ENCODE measurements at places on chromosomes 7 and 10.

DNA sequence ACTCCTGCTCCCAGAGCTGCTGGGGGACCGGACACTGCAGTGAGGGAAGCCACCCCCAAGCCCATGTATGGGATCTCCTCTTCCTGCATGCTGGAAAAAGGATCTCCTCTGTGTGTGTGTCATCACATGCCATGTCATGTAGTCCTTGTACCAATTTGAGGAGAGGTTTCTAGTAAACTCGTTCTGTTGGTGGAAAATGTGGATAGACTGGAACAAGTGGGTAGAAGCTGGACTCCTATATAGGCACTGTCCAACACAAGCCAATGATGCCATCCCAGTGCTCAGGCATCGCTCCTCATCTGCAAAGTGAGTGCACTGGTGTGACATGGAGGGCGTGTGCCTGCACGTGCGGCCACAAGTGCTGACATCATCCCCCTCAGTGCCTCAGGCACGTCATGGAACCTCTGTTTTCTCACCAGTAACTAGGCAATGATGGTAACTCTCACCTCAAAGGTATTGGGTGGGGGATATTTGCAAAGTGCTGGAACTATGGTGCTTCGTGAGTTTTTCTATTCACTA, 19.3 kb downstream of the MYO1G start:
- DNase-seq: no peak

DNA sequence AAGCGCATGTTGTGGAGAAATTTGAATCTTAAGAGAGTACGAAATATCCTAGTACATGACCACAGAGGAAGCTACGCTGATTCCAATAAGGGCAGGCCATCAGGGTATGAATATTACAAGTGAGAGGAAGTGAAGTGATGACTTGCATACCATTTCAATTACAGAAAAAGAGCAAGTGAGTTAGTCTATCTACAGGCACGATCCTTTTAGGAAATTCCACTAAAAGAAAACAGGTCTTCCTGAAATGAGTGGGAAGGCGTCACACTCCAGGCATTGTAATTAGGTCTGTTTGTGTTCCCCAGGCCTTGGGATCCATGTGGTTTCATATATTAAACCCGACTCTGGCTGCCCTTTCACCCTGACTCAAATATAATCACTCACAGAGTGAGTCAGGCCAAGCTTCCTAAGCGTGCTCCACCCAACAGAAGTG, 152.5 kb downstream of the SEMA3A start:
- no peak for DNase-seq

- DNase-seq: no peak
These were observed 7.3 kb downstream of the ELMO1 start for GRCh38 chr7:37441386-37441760.

DNA sequence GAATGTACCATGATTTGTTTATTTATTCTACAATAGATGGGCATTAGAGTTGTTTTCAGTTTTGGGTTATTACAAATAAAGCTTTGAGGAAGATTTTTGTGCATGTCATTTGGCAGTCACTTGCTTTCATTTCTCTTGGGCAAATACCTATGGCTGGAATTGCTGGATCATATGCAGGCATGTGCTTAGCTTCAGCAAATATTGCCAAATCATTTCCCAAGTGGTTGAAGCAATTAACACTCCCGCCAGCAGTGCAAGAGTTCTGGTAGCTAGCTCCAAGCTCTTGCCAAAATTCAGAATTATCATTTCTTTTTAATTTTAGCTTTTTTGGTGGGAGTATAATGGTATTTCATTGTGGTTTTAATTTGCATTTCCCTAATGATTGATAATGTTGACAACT, 32.9 kb upstream of the PCBD1 start:
- DNase-seq: no peak

DNA sequence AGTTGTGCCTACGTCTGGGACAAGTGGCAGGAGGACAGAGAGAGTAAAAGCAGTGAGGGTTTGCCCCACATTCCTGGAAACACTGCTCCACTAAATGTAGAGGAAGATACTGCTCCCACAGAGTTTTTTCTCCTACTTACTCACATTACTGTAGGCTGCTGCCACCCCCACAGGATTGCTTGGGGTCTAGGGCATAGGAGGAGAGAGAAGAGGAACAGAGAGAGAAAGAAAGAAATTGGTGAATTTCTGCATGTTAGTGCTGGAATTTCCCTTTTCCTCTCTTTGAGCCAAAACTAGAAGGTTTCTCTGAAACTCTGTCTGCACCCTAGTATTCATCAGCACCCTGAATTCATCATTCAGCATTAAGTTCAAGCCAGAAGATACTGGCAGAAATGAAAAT, 397.9 kb downstream of the INHBA start:
- no peak for DNase-seq

- DNase-seq: no peak
These were observed 156.3 kb upstream of the PRSS58 start for GRCh38 chr7:142414135-142414534.

- no peak for DNase-seq
These were observed 43.6 kb upstream of the CARD11 start for GRCh38 chr7:3087243-3087755.

GRCh38 chr10:1569208-1569607, 168.1 kb downstream of the ADARB2 start:
- DNase-seq: no peak

DNA sequence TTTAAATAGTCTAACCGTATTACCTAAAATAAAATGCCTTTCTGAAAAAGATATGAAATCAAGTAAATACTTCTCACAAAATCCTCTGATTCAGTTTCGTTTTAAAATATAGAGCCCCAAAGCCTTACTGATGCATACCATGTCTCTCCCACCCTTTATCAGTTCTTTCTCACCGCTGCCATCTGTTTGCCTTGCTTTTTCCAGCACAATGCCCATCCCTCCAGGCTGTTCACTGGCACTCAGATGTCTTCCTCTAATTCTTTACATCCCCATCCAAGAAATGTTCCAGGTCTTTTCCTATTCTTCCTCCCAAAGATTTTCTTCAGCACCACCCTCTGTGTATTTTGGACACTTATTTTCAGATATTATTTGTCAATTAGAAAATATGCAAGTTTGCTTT, 116.5 kb upstream of the LRRN3 start:
- DNase-seq: no peak

DNA sequence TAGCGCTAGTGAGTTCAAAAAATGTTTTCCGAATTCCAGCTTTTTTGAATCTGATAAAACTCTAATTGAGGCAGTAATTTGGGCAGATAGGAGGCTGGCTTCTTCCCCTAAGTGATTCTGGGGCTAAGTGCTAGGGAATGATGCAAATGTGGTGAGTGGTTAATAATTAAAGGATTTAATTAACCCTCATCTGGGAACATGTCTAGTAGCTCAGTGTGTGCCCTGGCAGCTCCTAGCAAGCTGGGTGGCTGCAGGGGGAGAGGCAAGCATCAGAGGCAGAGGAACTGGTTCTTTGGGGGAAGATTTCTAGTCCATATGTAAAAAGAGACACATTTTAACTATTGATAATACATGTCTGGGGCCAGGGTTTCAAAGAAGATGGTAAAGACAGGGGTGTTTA, 354.5 kb downstream of the WDR11 start:
- no peak for DNase-seq

GRCh38 chr7:124655990-124656389, 109.6 kb downstream of the GPR37 start:
- no peak for DNase-seq

- no peak for DNase-seq
These were observed 129.4 kb downstream of the RGS10 start for GRCh38 chr10:119413093-119413453.

GRCh38 chr7:157900011-157900410, 563.2 kb downstream of the DNAJB6 start:
- no peak for DNase-seq

DNA sequence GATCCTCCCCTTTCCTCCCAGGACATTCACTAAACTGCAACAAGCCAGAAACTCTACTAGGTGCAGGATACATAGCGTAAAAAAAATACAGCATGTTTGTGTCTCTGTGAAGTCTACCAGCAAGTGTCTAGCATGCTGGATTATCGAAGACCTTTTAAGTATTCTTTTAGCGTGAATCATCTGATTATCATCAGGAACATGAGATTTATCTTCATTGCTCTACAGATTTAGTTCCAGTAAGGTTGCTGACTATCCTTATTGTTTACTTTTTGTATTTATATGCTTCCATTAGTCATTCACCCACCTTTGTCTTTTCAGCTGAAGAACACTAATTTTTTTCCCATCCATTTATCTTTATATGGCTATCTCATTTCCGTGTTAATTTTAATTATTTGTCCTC, 62.8 kb downstream of the PDZD8 start:
- no peak for DNase-seq

DNA sequence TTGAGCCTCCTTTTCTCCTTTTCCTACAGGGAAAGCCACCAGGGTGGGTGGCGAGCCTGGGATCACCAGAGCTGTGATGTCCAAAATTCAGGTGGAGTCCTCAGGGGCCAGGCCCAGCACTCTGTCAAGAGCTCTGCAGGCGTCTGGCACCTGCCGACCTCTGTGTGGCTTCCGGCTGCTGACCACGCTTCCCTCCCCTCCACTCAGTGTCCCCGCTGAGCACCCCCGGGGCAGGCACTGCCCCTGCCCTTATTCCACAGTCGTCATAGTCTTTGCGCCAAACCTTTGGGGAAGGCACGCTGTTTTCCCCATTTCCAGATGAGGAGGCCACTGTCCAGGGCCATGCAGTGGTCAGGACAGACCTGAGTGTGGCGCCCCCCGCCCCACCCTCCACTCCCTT, 7.5 kb downstream of the MTG1 start:
- DNase-seq: no peak

- DNase-seq: no peak
These were observed 229.7 kb downstream of the CSTF2T start for GRCh38 chr10:51469686-51470085.

DNA sequence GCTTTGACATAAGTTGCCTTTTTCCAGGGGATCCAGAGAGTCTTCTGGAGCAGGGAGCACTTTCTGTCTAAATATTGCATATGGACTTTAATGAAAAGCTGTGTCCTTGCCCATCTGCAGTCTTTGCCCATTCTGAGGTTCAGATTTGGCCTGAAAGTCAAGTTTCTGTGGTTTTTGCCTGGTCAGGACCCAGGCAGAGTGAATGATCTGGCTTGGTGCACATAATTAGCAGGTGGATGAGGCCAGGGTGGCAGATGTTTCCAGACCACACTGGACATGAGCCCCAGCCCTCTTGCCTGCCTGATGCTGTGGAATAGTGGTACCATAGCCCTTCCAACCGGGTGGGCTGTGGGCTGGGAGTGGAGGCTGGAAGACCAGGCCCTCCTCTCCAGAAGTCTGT, 11.0 kb downstream of the HECW1 start:
- DNase-seq: no peak

- no peak for DNase-seq
These were observed 83.1 kb downstream of the ZNF248 start for GRCh38 chr10:37774351-37774750.

- no peak for DNase-seq
These were observed 49.6 kb upstream of the PSAP start for GRCh38 chr10:71900441-71901180.

GRCh38 chr7:54116956-54117355, 425.2 kb upstream of the VSTM2A start:
- no peak for DNase-seq

- DNase-seq: no peak
These were observed 33.7 kb upstream of the CABCOCO1 start for GRCh38 chr10:61628875-61629513.

GRCh38 chr10:24459836-24460235, 250.9 kb downstream of the KIAA1217 start:
- no peak for DNase-seq

GRCh38 chr10:85256481-85256880, 928.1 kb downstream of the CCSER2 start:
- DNase-seq: no peak

DNA sequence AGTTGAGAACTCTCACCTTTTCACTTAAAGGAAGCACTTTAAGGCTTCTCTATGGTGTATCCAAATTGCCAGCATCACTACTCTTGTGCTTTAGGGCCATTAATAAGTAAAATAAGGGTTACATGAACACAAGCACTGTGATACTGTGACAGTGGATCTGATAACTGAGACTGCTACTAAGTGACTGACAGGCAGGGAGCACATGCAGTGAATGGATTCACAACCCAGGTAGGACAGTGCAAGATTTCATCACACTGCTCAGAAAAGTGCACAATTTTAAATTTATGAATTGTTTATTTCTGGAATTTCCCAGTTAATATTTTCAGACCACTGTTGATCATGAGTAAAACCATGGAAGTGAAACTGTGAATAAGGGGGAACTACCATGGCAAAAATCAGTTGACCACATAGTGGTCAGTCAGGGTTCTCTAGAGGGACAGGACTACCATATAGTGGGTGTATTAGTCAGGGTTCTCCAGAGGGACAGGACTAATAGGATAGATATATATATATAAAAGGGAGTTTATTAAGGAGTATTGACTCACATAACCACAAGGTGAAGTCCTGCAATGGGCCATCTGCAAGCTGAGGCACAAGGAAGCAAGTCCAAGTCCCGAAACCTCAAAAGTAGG, 20.9 kb upstream of the CYP51A1 start:
- DNase-seq: no peak

- DNase-seq: no peak
These were observed 2.5 kb upstream of the ATP5MF start for GRCh38 chr7:99468336-99468918.

DNA sequence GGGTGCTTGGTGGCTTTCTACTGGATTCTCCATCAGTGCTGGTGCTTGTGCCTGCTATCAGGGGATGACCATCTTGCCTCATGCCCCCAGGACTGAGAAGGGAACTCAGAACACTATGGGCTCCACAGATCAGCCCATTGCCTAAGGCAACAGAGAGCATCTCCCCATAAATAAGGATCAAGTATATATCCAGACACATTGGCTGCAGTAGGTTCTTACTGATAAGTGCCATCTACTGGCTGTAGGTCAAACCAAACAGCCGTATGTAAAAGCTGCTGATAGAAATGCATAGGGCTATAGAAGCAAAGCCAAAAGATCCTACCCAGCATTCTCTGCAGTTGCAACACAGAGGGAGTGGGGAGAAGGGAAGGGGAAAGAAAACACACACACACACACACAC, 153.7 kb downstream of the CDK14 start:
- DNase-seq: peak; percentile 7

DNA sequence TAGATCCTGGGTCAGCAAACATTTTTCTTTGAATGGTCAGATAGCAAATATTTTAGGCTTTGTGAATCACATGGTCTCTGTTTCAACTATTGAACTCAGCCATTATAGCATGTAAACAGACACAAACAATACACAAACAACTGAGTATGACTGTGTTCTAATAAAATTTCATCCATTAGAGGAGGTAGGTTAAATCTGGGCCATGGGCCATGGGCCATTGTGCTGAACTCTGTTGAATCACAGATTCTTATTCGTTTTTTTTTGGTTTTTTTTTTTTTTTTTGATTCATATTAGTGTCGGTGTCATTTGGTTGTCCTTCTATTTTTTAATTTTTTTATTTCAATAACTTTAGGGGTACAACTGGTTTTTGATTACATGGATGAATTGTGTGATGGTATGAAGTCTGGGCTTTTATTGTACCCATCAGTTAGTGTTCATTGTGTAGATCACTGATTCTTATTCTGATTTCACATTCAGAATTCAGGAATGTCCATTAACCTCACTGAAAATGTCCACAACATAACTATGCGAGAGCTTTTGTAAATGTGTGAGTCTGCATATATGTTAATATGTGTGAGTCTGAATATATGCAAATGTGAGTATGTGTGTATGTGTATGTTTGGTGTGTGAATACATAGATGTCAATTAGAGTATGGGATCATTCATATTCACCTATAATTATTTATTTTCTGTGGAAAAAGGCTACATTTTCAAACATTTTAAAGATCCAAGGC, 443.7 kb upstream of the GRM3 start:
- no peak for DNase-seq
